ENCODE measurements at places on chromosomes 7 and 10.

DNA sequence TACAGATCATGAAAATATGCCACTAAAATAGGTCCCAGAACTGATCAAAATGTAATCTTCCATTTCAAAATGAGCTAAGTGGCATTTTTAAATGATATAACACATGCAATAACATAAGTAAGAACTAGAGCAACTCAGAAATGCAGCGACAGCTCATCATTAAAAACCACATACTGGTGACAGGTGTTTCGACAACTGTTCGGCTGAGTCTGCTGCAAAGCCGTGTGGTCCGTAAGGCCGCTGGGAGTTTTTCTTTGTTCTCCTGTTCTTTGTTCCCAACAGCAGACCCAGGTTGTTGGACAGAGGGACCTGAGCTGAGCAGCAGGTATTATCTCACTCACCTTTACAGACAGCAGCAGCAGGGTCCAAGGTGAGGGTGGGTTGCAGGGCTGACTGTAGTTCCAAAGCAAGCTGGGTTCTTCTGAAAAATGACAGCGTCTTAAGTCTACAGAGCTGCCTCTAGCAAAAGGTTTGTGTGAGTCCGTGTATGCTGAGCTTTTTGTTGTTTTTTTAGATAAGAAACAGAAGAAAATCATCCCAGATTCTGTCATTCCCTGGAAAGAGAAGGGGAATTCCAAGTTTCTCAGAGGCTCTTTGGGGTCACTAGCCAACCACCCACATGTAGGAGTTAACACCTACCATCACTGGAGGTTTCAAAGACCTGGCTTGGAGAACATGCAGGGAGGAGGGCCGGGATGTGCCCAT, 45.4 kb upstream of the MACROH2A2 start:
- DNase-seq, result no peak

- DNase-seq, result no peak
Measured at GRCh38 chr7:40243076-40243475, 108.3 kb downstream of the SUGCT start.

GRCh38 chr10:3765146-3765545, 19.9 kb downstream of the KLF6 start:
- DNase-seq, result no peak

DNA sequence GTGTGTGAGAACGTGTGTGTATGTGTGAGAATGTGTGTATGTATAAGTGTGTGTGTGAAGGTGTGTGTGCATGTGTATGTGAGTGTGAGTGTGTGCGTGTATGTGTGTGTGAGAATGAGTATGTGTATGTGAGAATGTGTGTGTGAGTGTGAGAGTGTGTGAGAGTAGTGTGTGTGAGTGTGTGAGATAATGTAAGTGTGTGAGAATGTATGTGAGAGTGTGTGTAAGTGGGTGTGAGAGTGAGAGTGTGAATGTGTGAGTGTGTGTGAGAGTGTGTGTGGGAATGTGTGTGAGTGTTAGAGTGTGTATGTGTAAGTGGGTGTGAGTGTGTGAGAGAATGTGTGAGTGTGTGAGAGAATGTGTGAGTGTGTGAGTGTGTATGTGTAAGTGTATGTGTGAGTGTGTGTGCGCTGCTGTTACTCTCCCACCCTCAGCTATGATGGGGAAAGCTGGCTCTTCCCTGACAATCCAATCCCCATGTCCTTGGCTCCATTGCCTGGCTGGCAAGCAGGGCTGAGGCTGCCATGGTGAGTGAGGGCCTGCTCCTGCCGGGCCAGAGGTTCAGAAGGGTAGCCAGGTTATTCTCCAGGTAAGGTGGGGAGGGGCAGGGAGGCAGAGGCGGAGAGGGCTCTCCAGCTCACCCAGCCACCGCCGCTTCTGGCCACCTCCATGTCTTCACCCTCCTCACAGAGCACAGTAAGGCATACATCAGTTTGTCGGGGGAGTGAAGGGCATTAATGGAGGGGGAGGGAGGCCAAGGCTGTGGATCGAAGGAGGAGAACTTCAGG, 72.6 kb upstream of the PCBD1 start:
- no peak for DNase-seq

- no peak for DNase-seq
Measured at GRCh38 chr7:8444468-8444769, 11.0 kb downstream of the NXPH1 start.

GRCh38 chr10:126437635-126438406, 49.5 kb upstream of the ADAM12 start:
- DNase-seq, result no peak

DNA sequence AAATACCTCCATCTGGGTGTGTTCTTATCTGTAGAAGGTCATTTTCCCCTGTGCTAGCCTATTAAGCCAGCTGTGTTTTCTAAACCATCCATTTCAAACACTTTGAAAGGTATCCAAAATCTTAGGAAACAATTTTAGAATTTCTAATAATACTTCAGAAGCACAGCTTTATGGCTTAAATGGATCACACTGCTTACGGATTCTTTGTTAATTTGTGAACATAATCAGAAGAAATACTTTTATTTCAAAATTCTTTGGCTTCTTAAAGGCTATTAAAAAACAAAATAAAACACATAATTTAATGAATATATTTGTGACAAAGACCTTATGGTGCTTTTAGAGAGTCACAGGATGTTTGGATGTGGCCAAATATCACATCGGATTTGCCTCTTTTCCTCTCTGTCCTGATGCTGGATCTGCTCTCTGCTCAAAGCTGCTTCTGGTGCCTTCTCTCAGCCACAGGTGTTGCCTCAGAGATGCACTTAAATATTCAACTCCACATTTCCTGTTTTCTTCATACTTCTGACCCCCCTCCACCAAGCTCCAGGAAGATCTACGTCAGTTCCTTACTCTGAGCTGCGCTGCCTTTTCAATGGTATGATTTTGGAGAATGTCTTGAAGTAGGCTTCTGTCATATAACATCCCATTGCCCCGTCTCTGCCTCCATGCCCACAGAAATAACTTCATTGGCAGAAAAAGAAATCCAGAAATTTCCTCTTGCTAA, 230.6 kb downstream of the MLLT10 start:
- DNase-seq, result no peak

DNA sequence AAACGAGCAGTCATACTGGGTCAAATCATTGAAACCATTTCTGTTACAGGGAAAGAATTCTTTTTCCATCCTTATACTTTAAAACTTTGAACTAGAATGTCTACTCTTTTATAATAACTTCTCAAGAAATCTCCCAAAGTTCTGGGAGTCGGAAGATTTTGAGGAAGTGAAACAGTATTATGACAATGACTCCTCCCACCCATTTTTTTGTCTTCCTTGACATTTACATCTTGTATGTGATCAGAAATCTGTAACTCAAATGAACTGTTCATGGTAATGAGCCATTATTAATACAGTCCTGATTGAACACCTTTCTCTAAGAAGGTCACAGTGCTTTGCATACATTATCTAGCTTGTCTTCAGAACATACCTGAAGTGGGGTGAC, 227.4 kb downstream of the CELF2 start:
- DNase-seq, result no peak

DNA sequence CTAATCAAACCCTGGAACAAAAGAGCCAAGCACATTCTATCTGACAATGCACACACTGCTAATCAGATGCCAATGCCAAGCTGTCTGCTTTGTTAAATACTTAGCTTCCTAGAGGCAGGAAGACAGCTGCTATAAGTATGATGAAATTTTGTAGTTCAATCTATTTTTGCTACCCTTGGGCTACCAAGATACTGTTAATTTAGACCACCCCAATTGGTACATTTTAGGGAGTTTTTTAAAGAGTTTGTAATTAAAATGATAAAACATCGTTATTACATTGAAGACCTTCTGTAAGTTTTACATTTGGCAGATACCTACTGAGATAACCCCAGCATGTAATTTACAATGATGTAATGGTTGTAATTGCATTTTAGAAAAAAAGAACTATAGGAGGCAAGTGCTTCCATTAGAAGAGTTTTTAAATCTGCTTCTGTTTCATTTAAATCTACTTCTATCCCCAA, 268.5 kb downstream of the ADK start:
- no peak for DNase-seq

- no peak for DNase-seq
Measured at GRCh38 chr10:129780198-129780597, 183.9 kb downstream of the EBF3 start.

- peak; percentile 30 for DNase-seq
Measured at GRCh38 chr10:86979977-86980448, 11.7 kb downstream of the ADIRF start.

- DNase-seq, result no peak
Measured at GRCh38 chr10:72832701-72833100, 60.8 kb upstream of the OIT3 start.

DNA sequence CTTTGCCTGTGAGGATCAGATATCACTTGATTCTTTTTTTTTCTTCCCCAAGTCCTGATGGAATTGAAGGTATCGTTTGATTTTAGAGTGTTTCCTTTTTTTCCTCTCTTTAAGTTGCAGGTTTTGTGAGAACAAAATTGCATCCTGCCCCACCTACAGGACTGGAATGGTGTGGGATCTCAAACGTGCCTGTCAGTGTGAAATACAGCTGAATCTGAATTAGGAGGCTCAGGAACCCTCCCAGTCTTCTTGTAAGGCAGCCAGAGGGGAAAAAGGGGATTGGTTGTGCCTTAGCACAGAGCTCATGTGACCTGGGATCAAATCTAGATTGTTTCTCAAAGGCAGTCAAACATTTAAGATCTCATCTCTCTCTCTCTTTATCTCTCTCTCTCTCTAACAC, 32.7 kb upstream of the KLHL7 start:
- DNase-seq, result no peak

DNA sequence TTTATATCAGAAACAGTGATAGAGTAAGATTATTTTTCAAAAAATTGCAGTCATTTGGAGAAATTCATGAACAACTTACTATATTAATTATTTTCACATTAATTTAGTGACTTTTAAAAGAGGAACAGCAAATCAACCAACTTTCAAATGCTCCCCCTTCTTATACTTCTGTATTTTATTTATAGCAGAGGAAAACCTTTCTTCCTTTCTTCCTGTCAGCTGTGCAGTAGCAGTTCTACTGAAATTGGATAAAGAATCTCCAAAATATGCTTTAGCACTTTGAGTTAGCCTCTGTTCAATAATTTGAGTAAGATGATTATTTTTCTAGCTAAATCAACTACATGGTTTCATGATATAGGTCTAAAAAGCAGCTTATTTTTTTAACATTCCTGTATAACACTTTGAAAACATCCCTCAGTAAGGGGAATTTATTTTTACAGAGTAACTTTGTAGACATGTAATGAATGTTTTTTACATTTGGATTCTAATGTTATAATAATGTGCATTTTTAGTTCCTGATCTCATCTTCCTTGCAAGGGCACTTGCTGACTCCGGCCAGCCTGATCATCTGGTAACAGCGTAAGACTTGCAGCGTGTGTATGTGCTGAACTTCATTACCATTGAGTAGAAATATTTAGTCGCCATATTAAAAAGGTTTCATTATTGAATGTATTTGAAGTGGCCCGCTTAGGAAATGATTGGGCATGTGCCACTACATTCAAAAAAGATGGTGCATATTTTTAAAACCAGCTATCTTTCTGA, 158.3 kb upstream of the HDAC9 start:
- DNase-seq, result no peak

GRCh38 chr7:2666588-2667250, 21.3 kb upstream of the AMZ1 start:
- DNase-seq, result no peak

DNA sequence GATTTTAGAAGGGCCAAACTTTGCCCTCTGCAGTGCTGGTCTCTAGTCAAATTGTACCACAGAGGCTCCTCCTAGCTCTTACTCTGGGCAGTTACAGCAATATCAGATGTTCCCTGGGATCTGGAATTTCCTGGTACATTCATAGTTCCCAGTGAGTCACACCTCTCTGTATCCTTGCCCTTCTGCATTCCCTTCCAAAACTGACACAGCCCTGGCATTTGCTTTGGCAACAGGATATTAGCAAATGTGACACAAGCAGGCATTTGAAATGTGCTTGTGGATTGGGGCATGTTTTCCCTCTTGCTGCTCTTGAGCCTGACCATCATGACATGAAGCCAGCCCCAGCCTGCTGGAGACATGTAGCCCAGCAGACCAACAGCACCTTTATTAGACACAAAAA, 284.7 kb upstream of the AKR1E2 start:
- DNase-seq, result peak; percentile 85

DNA sequence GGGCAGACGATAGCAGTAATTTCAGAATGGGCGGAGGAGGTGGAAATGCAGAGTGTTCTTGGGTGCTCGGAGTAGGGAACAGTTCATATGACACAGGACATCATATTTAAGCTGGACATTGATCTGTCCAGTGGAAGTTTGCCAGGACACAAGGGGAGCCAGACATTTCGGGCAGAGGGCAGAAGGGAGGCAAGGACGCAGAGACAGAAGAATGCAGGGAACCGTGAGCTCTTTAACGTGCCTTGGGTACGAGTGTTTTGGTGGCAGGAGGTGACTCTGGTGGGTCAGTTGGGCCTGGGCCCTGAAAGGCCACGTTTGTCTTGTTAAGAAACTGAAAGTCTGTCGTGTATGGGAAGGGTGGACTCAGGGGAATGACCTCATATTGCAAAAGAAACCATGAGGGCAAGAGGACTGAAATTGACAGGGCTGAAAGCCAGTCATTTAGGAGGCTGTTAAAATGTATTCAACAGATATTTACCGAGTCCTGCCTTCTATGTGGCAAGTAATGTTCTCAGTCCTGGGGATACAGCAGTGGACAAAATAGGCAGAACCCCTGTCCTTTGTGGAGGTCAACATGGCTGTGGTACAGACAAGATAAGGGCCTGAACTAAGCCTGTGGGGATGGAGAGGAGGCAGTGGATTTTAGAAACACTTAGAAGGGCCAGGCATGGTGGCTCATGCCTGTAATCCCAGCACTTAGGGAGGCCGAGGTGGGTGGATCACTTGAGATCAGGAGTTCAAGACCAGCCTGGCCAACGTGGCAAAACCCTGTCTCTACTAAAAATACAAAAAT, 2.2 kb downstream of the OPTN start:
- no peak for DNase-seq

GRCh38 chr7:44962483-44963251, 16.1 kb downstream of the MYO1G start:
- peak; percentile 48 for DNase-seq

DNA sequence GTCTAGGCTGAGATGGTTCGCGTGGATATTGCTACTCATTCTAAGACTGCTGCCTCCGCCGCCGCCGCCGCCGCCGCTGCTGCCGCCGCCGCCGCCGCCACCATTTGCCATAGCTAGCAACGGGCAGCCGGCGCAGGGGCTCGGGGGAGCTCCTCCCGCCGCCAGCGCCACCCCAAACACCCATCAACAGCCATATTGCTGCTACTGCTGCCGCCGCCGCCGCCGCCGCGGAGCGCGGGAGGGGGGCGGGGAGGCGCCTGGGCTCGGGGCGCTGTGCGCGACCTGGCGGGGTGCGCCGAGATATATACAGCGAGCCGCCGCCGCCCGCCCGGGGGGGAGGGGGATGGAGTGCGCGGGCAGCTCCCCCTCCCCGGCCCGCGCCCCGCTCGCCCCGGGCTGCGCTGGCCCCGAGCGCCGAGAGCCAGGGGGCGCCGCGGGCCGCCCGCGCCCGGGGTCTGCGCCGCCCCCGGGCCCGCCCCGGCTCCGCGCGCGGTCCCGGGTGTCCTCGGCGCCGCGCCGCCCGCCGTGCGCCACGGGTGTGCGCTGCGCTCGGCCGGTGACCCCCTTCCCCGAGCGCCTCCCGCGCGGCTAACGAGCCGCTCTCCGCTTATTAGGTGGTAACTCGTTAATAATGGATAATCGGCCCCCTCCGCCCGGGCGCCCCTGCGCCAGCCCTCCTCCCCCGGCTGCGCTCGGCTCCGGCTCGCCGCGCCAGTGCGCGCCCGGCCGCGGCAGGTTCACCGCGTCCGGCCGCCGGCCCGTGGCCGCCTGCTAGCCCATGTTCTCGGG, at the start of gene KCNMA1:
Gene KCNMA1 (minus strand): TSS at position 277 of the 789 bp plus-strand sequence.
- peak; percentile 41 for DNase-seq

- DNase-seq, result no peak
Measured at GRCh38 chr7:125241548-125241947, 311.9 kb upstream of the POT1 start.

- DNase-seq, result no peak
Measured at GRCh38 chr10:33519130-33519860, 184.8 kb upstream of the NRP1 start.

Measured in AG08395 (cell line).